T-cell (primary cell): ENCODE measurements at places on chromosomes 3 and 15.

- no peak for DNase-seq
These were observed 103.2 kb downstream of the GABRG3 start for GRCh38 chr15:27074179-27074578.

GRCh38 chr15:90294159-90294558, 28.7 kb downstream of the NGRN start:
- DNase-seq = no peak

DNA sequence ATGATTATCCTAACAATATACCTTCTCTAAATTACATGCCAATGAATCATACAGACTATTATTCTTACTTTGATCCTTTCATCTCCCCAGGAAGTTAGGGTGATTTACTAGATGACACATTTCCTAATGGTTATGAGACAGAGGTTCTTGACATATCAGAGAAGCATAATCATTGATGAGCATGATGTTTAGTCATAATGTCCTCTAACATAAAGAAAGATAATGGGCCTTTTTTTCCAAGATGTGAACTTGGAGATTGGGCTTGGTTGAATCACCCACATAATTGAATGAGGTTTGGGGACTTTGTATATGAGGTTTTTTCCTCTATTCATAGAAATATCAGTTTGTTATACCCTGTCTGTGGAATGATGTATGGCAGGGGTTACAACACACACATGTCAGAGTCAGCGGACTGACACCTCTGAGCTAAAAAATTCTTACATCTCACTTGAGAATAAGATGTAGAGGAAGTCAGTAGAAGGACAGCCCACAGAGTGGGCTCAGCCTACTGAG, 69.7 kb upstream of the DCBLD2 start:
- DNase-seq = no peak

GRCh38 chr3:100500320-100500880, 8.0 kb downstream of the TMEM45A start:
- no peak for DNase-seq

- no peak for DNase-seq
These were observed 44.1 kb upstream of the TBC1D23 start for GRCh38 chr3:100216713-100217112.

- DNase-seq = no peak
These were observed 84.6 kb downstream of the CD47 start for GRCh38 chr3:108006077-108006771.

GRCh38 chr15:59688423-59688781, 718 bp downstream of the BNIP2 start:
- no peak for DNase-seq

- DNase-seq = no peak
These were observed 93.8 kb upstream of the PDZRN3 start for GRCh38 chr3:73718326-73719110.

- no peak for DNase-seq
These were observed 22.6 kb upstream of the POMGNT2 start for GRCh38 chr3:43128464-43128863.

DNA sequence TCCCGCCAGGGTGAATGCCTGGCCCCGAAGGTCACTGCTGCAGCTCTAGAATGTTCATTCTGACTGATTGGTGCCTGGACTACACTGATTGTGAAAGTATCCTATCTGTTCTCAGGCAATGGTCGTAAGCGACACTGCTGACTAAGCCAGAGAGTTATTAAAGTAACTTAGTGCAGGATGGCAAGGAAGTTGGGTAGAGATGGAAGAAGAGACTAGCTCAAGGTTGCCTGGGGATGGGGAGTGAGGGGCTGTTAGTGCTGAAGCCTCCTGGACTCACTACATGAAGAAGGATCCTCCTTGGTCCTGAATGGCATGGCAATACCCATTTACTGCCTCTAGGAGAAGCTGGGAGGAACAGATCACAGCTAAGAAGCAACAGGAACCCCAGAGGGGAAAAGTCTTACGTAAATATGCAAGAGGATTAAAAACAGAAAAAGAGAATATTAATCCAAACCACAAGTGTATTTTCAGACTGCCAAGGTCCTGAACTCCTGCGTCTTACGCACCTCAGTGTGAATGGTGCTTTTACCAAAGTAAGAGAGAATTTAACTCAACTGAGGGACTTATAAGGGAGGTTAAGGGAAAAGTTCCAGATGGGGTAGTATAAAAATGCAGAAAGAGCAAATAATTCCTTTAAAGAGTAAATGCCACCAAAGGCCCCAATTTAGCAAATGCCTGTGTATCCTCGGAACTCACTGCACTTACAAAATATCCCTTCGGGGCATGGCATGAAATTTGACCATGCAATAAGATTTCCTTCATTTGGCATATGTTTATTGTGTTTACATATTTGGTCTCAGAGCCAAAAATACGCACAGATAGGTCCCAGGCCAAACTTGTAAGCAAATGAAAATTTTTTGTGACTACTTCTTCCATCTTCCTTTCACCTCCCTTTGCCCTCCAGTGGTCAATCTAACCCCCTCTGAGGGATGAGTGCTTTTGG, 64.0 kb upstream of the DGKG start:
- no peak for DNase-seq

DNA sequence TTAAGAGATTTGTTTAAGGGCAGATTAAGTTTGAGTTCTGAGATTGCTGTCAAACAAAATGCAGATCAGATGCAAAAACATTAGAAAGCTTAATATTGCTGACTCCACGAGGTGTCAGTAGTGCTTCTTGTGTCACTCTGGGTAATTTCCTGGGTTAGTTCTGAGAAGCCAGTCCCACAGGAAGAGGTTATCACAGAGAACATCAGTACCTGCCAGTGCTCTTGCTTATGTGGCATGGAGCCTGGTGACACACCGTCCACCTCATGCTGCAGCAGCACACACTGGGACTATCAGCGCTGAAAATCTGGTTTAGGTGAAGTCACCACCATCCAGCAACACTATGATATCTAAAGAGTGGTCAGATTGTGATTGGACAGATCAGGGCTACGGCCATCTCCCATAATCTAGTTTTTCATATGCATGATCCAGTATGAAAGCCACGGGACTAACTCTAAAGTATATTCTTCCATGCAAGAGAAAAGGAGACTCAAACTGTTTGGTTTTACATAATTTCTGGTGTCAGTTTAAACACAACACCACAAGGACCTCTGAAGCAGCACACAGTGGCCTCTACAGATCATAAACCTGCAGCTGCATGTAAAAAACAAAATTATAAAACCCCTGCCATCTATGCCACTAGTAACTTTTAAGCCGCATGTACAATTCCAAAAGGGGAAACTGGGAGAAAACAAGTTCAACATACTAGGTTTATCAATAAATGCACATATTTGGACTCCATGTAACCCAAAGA, 36.1 kb upstream of the MYO5C start:
- peak; percentile 29 for DNase-seq

- DNase-seq = no peak
These were observed 30.0 kb downstream of the MASP1 start for GRCh38 chr3:187261541-187261969.

GRCh38 chr15:50128266-50128665, 9.2 kb upstream of the ATP8B4 start:
- DNase-seq = no peak
